ENCODE measurements at places on chromosomes 2 and 18. TPM values are rescaled to one million over a fixed set of nuclear protein-coding genes. Genes with fewer than 3 reads are reported as not detected.
A peak's percentile ranks its signal among the peaks of the same experiment; 100 is the strongest.

Gene CCDC121
- total RNA-seq = 8.4 TPM

Gene ITGA6
- 52.3 TPM for total RNA-seq

- no peaks in the 10 kb centered on the region for H3K36me3 ChIP-seq
- DNase-seq = peak; percentile 14
- H3K4me1 ChIP-seq = peaks cover 31% of the 10 kb centered on the region
- no peaks in the 10 kb centered on the region for H3K27me3 ChIP-seq
Observed at GRCh38 chr18:40907842-40908241, 1047.2 kb upstream of the PIK3C3 start.

GRCh38 chr2:145049475-145049874 lies 529.6 kb upstream of the ZEB2 start:
- no peaks in the 10 kb centered on the region for H3K36me3 ChIP-seq
- DNase-seq = no peak
- H3K27me3 ChIP-seq = no peaks in the 10 kb centered on the region
- H3K4me3 ChIP-seq = no peak overlapping the region
- H3K4me1 ChIP-seq = no peaks in the 10 kb centered on the region

DNA sequence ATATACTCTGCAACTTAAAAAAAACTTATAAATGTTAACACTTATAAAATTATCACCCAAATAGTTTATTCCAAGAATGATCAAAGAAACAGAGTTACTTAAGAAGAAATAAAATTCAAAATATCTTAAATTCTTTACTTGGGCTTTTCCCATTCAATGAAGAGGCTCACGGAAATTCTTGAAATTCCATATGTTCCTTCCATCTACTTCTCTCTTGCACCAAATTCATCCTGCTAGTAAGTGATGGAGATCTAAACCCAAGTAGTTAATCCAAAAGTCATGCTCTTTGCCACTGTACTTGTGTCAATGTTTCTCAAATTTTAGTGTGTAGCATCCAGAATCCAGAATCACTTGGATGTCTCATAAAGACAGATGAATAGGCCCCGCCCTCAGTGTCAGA lies 465.9 kb downstream of the TXNL1 start:
- no peak for DNase-seq
- no peak overlapping the region for H3K27ac ChIP-seq
- H3K4me1 ChIP-seq = no peaks in the 10 kb centered on the region
- no peaks in the 10 kb centered on the region for H3K36me3 ChIP-seq

- H3K27me3 ChIP-seq = no peaks in the 10 kb centered on the region
- no peak overlapping the region for H3K4me3 ChIP-seq
Observed at GRCh38 chr2:12044857-12045256, 298.4 kb downstream of the LPIN1 start.

Measured in SJCRH30 (cell line).